Gastroesophageal sphincter (tissue), 4 donors: ENCODE measurements at places on chromosomes 5 and 9.

GRCh38 chr5:141811287-141812155, 66.7 kb downstream of the PCDH1 start:
- no peak for ATAC-seq

- no peak for ATAC-seq
These were observed 163.9 kb downstream of the ARHGEF28 start for GRCh38 chr5:73789851-73790281.

DNA sequence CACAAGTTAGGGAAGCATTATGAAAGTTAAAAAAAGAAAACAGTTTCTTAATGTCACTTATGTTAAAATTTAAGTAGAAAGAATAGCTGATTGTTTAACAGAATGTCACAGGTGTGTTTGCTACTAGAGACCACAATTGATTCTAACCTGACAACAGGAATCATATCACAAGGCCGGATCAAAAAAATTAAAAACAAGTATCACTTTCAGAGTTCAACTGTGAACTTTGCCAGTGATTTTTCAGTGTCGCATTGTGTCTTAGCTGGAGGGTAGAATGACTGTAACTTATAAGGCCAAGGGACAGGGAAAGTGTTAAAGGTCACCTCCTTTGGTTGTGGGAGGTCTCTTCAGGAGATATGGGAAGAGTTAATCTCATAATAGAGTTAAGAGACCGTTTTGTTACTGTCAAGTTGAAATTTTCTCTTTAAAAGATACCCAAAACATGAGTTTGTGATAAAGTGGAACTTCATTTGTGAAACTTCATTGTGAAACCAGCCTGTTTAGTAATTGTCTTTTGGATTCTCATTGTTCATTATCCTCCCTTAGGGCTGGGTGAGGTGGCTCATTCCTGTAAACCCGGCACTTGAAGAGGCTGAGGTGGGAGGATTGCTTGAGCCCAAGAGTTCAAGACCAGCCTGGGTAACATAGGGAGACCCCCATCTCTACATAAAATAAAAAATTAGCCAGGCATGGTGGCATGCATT, 40.9 kb downstream of the CPEB4 start:
- no peak for ATAC-seq

GRCh38 chr9:72292256-72292682, 72.7 kb downstream of the ZFAND5 start:
- ATAC-seq, result no peak

DNA sequence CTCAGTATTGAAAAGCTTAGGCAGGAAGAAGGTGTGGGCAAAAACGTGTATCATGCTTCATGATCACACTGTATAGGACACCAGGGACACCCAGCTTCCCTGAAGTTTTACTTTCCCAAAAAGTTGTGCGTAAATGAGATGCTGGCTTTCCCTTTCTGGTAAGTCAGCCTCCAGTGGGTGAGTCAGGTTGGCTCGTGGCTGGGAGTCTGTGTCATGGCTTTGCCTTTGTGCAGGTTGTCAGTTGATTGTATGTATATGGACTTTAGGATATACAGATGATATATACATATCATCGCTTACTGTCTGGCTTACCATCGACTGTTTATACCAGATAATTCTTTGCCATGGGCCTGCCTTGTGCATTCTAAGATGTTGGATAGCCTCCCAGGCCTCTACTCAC, 34.2 kb downstream of the ADRB2 start:
- no peak for ATAC-seq

DNA sequence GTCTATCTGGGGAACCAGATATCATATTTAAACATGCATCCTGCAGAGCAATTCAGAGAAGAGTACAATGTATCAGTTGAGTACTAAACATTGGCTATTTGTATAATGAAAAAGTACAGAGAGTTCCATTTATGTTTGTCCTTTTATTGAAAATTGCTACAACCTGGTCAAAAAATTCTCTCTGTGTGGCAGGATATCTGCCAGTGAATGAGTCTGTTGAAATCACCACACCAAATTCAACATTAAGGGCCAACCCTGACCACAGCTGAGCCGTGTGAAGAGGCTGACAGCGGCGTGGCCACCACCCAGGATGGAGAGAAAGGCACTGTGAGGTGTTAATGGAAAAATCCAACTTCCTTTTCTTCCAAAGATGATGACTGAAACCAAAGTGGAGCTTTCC, 422.7 kb upstream of the PIK3R1 start:
- peak; percentile 90 for ATAC-seq
